ENCODE measurements at places on chromosomes 2 and 18. TPM values are rescaled to one million over a fixed set of nuclear protein-coding genes. Genes with fewer than 3 reads are reported as not detected.

GRCh38 chr2:100321179-100321865 lies 979 bp downstream of the LONRF2 start:
- peak; percentile 59 for DNase-seq

GRCh38 chr18:34467058-34467457 lies 242.3 kb upstream of the NOL4 start:
- no peak for DNase-seq

DNA sequence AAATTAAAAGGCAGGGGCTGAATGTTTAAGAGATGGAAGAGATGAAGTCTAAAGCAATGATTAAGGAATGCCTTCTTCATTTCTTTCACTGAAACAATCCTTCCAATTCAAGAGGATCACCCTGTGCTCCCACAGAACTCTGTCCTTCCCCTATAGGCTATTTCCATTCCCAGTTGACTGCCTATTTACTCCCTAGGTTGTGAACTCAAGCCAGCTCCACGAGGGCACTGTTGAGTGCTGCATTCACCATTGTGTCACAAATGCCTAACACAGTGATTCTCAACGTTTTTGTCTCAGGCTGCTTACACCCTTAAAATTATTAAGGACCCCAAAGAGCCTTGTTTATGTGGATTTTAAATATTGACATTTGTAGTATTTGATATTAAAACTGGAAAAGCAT lies 112.4 kb downstream of the AOX1 start:
- DNase-seq = no peak

DNA sequence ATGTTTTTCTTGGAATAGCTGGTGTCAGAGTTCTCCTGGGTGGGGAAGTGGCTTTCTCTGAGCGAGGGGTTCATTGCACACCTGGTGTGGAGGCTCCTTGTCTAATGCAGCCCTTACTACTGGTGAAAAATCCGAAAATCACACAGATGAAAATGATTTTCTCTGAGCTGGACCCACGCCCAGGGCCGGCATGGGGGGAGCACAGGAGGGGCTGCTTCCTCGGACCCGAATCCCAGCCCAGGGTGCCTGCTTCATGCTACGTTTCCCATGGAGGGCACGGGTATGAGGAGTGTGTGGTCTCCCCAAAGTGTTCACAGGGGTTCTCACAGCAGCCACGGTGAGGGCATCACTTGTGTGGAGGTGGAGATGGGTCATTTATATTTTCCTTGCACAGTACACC lies 288.0 kb upstream of the HDAC4 start:
- no peak for DNase-seq

DNA sequence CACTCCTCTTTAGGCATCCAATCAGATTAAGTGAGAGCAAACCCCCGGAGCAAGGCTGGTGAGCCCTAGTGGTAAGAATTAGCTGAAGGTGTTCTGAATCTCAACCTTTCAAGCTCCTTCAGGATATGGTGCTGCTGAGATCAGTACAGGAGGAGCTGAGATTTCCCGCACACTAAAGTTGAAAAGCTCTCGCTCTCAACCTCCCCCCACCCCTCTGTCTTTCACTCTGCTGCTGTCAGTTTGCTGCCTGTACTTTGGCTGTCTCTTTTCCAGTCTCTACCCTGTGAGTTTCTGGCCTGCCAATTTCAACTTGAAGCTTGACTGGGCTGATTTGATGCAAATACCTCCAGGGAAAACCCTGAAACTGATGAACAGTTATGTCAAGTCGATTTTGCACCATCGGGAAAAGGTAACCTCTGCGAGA lies 15.7 kb downstream of the ZEB2 start:
- peak; percentile 52 for DNase-seq

GRCh38 chr2:239132156-239132709 lies 268.6 kb downstream of the HDAC4 start:
- no peak for DNase-seq

GRCh38 chr2:205865905-205866441 lies 183.7 kb downstream of the NRP2 start:
- no peak for DNase-seq

- no peak for DNase-seq
Observed at GRCh38 chr2:54680397-54681041, 42.9 kb upstream of the EML6 start.

DNA sequence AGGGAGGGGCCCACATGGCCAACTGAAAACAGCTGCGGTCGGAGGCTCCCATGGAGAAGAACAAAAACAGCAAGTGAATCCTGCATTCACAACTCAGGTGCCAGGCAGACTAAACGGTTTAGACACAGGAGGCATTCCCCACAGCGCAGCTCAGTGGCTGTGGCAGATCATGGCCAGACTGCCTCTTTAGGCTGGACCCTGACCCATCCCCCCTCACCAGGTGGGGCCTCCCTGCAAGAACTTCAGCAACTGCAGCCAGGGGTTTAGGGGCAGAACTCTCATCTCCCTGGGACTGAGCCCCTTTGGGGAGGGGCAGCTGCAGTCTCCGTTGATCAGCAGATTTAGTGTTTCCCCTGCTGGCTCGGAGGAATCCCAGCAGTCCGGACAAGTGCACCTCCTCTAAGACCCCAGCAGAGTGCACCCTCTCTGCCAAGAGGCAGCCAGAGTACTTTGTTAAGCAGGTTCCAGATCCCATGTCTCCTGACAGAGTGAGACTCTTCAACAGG lies 346.7 kb downstream of the SS18 start:
- peak; percentile 48 for DNase-seq

GRCh38 chr2:167140767-167141166 lies 252.5 kb downstream of the XIRP2 start:
- peak; percentile 83 for DNase-seq

- peak; percentile 74 for DNase-seq
Observed at GRCh38 chr2:98465456-98466226, 21.0 kb downstream of the INPP4A start.

DNA sequence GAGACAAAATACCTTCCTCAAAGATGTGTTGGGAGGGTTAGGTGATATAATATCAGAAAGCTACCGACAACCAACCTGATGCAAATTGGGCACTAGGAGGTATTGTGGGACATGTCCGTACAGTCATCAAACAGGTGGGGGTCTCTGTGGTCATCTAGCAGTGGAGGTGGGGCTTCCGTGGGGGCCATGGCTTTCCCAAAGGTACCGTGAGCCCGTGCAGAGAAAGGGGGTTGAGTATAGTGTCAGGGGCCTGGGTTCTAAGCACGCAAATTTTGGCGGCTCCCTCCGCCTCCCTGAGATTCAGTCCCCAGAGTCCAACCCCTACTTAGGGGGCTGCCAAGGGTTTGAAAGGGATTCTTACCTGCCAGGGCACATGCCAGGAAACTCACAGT lies 32.6 kb downstream of the HJURP start:
- no peak for DNase-seq

- DNase-seq = peak; percentile 43
Observed at GRCh38 chr2:96684883-96685576, 42.5 kb downstream of the FER1L5 start.

The SPOPL gene
- total RNA-seq = 12.1 TPM

The ERFE gene
- 6.1 TPM for total RNA-seq

The KCNS3 gene
- 6.6 TPM for total RNA-seq

The KCNG2 gene
- total RNA-seq = 0.44 TPM

The CPLX4 gene
- not detected for total RNA-seq

The CAPN14 gene
- total RNA-seq = 0.09 TPM

The MRO gene
- 0.22 TPM for total RNA-seq

The IL36B gene
- total RNA-seq = not detected

The ABHD1 gene
- 0.09 TPM for total RNA-seq

The SKA1 gene
- 4.4 TPM for total RNA-seq

The TRPM8 gene
- total RNA-seq = not detected

The CCDC148 gene
- total RNA-seq = 1.2 TPM

All from muscle of leg (tissue), 16 donors.